ENCODE measurements at places on chromosomes 4 and X.

GRCh38 chrX:143648705-143649104, 12.8 kb upstream of the SLITRK4 start:
- no peak for DNase-seq

GRCh38 chr4:84500386-84501201, 1.5 kb upstream of the NKX6-1 start:
- no peak for DNase-seq

- DNase-seq: no peak
These were observed 652 bp downstream of the SRPX start for GRCh38 chrX:38220024-38220414.

DNA sequence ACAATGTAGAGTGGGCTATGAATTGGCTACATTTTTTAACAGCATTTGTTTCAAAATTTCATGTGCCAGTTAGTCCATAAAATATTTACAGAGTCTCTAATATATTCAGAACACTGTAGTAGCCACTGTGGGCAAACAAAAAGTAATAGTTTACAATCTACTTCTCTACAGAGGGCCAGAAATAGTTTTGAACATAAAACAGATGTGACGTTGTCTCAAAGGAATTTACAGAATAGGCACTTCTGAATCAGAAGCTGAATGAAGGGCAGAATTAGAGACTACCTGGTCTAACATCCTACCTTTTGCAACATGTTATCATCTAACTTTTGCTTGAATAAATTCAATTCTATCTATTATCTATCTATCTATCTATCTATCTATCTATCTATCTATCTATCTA, 811.9 kb upstream of the EPHA5 start:
- no peak for DNase-seq

DNA sequence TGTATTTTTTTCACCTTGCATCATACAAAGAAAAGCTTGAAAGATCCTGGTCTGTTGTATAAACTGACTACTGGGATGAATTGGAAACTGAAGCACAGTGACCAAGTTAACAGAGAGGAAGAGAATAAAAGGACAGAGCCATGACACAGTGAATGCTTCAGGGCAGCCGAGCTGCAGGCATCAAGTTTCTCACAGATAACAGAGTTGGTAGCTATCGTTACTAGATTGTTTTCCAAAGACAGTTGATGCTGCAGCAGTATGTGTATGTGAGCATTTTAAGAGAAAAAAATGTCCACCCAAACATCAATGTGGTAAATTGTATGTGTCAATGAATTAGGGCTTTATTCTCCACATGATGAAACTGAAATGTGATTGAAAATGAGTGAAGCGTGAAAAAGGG, 1032.7 kb downstream of the ADGRL3 start:
- no peak for DNase-seq

- DNase-seq: no peak
These were observed 1575.8 kb downstream of the STIM2 start for GRCh38 chr4:28436191-28437080.

GRCh38 chr4:105619188-105619931, 66.9 kb downstream of the ARHGEF38 start:
- no peak for DNase-seq

GRCh38 chr4:53558065-53558801, 33.1 kb downstream of the LNX1 start:
- DNase-seq: no peak

- no peak for DNase-seq
These were observed 32.1 kb upstream of the GK start for GRCh38 chrX:30620980-30621618.

- no peak for DNase-seq
These were observed 155.7 kb upstream of the MAP3K15 start for GRCh38 chrX:19670854-19671620.

GRCh38 chrX:69988955-69989394, 60.8 kb downstream of the AWAT2 start:
- peak; percentile 17 for DNase-seq

GRCh38 chr4:156939801-156940200, 31.8 kb downstream of the PDGFC start:
- no peak for DNase-seq

DNA sequence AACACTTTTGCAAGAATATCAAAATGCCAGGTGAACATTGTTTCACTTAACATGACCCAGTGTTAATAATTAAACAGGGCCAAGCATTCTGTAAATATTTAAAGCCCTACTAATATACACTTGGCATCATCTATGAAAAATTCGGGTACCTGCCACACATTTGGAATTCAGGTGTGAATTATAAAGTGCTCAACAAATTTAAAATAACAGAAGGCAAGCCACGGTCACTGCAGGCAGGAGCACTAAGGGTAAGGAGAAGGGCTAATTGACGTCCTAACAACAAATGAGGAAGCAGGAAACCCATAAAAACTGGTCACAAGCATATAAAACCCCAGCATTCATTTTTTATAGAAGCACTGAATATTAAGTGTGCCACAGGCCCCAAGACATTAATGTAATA, 43.8 kb upstream of the CPEB2 start:
- no peak for DNase-seq

DNA sequence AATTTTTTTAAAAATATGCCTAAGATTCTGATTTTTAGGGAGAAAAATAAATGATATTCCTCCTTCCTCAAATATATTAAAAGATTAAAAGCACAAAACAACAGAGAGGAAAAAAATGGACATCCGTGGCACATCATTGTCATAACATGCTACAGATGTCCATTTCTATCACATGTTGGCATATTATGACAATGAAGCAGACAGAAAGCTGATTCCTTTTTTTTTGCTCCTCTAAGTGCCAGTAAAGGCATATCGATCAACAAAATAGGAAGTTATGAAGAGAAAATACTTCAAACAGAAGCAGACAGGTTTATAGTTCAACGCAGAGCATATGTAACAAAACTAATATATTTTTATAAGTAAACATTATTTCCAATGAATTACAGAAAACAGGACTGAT, 11.2 kb downstream of the KLHL8 start:
- no peak for DNase-seq

GRCh38 chr4:40837094-40837870, 87.5 kb downstream of the NSUN7 start:
- no peak for DNase-seq

DNA sequence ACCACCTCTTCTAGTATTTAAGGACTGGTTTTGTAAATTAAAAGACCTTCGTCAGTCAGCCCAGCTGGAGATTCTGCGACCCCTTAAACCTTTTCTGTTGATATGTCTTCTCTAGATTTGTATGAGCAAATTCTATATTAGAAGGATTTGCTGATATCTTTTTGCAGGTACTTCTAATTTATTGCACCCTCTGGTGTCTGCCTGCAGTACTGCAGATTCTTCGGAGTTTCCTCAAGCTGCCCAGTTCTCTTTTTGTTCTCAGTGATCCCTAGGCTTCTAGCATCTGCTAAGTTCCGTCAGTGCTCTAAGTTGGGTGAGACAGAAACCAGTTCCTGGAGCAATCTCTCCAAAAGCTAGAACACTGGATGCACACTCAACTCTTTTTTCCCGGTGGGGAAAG, 545.2 kb downstream of the C4orf33 start:
- peak; percentile 44 for DNase-seq
